ENCODE measurements at places on chromosomes 7 and 10.

- no peak for DNase-seq
Observed at GRCh38 chr7:15839416-15840100, 153.1 kb upstream of the MEOX2 start.

DNA sequence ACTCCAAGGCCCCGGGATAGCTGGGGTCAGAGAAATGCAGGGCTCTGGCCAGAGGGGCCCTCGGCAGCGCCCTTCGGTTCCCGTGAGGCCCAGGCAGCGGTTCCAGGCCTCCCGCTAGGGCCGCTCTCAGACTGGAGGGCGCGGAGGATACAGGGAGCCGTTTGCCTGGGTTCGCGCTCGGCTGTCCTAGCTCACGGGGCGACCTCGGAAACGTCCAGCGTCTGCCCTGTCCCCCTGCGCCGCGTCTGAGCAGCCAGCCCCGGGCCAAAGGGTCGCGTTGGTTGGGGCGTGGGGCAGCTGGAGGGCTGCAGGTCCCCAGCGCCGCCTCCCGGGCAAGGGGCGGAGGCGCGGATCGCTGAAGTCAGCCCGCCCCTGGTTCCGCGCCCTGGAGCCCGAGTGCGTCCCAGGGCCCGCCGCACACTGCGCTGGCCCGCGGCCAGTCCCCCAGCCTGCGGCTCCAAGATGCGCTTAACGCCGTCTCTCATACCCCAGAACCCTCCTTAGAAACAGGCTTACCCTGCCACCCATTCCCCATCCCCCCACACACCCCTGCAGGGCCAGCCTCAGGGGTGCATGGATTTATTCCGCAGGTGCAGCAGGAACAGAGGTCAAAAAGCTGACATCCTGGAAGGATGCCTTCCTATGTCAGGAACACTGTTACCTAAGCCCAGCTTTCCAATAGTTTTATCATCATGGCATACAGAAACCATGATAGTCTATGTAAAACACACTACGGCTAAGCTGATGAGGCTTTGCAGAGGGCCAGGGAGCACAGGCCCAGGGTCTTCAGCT lies 22.1 kb upstream of the OPN4 start:
- DNase-seq = no peak

GRCh38 chr7:139728203-139728602 lies 49.6 kb downstream of the HIPK2 start:
- DNase-seq = no peak

DNA sequence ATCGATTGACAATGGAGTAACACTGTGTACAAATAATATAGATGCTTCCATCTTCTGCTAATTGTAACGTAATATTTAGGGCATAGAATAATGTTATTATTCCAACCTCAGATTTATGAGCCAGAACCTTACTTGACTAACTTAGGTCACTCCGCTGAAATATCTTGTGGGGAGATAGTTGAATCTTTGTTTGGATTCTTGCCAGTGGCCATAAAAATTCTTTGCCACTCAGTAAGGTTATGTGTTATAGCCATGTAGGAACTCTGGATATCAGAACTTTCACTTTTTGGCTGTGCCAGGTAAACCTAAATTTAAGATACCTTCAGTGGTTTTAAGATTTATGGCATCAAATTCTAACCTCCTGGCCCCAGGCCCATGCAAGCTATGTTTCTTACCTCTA lies 197.6 kb downstream of the WDR11 start:
- DNase-seq = no peak

- no peak for DNase-seq
Observed at GRCh38 chr10:116080553-116080952, 192.5 kb downstream of the GFRA1 start.

DNA sequence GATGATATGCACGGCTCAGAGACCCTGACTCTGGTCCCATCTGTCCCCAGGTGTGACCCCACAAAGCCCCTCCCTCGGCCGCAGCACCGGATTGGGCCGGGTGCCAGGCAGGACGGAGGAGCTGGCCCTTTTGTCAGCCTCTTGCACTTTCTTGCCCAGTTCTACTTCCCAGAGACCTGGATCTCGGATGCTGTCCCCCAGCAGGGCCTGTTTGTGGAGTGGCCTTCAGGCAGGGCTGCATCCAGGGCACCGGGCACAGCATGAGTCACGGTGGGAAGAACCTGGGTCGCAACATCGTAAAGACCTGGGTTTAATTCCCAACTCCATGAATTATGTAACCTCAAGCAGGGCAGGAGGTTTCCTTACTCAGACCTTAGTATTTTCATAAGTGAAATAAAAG lies 158.4 kb upstream of the SH2B2 start:
- no peak for DNase-seq

DNA sequence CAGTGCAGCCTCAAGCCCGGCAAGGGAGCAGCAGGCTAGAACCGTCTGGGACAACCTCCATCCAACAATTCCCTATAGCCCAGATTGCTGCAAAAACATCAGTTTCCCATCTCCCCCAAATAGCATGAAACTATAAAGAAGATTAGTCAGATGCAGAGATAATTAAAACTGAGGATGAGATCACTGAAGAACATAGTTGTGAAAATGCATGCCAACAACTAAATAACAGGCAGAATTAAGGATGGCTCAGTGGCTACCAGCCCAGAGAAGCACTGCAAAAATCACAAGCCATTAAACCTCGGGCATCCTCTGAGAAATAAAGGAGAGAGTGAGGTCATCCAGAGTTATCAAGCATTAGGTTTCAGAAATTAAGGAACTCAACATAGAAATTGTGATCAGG lies 427.1 kb downstream of the TNS3 start:
- no peak for DNase-seq

DNA sequence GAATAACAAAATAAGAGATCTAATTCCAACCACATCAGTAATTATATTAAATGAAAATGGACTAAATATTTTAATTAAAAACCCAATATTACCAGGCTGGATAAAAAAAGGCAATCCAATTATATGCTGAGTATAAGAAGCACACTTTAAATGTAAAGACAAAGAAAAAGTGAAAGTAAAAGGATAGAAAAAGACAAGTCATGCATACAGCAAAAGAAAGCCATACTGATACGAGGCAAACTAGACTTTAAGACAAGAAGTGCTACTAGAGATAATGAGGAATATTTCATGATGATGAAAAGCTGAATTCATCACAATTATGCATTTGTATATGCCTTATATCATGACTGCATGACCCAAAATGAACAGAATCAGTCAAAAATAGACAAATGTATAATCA lies 628.6 kb downstream of the PHTF2 start:
- DNase-seq = no peak

DNA sequence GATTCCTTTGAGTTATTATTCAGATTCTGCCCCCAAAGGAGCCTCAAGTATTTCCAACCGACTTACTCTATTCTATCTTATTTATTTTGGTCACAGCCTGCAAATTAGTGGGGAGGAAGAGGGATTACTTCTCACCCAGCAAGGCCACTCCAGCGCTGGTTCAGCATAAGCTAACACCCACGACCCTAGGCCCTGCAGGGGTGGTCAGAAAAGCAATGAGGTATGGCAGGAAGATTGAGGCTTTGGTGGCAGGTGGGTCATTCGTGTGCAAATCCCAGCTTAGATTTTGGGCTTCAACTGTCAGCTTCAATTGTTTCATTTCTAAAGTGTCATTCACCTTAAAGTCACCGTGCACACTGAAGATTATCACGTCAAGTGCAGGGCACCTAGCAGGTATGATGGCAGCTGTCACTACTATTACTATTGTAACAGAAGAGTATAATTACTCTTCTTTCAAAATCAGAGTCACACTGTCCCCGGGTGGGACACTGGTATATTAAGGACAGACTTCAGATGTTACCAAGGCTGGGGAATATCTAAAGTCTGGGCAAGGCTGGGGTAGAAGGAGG lies 48.8 kb upstream of the OPTN start:
- no peak for DNase-seq

- DNase-seq = no peak
Observed at GRCh38 chr10:100175875-100176274, 10.0 kb downstream of the ERLIN1 start.

- no peak for DNase-seq
Observed at GRCh38 chr10:29826801-29827450, 192.2 kb upstream of the SVIL start.

GRCh38 chr10:80158598-80159127 lies 26.1 kb downstream of the PLAC9 start:
- no peak for DNase-seq

GRCh38 chr7:108263425-108263824 lies 133.3 kb upstream of the LAMB4 start:
- DNase-seq = no peak

DNA sequence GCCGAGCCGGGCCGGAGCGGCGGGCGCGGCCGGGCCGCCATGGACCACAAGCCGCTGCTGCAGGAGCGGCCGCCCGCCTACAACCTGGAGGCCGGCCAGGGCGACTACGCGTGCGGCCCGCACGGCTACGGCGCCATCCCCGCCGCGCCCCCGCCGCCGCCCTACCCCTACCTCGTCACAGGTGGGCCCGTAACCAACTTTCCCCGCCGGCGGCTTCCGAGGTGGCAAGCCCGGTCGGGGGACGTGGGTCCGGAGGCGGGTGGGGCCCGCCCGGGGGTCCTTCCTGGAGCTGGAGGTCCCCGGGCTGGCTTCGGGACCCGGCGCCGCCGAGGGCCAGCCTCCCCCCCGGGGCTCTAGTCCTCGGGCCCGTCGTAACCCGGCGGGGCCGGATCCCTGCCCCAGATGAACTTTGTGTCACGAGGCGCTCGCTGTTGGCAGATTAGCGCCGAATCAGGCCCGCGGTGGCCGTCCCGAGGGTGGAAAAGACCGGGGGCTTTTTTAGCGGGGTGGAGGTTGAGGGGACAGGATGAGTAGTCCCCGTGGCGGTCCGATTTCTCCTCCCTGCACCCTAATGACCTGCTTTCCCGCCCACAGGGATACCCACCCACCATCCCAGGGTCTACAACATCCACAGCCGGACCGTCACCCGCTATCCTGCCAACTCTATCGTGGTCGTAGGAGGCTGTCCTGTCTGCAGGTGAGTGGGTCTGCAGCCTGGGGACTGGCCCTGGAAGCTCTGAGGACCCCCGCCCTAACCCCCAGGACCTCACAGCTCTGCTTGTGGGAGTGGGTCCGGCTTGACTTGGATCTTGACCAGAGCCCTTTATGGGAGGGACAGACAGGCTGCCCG lies 496 bp downstream of the BRI3 start:
- peak; percentile 6 for DNase-seq

- no peak for DNase-seq
Observed at GRCh38 chr7:3589752-3590151, 288.7 kb downstream of the SDK1 start.

- no peak for DNase-seq
Observed at GRCh38 chr10:88042160-88043100, 179.0 kb downstream of the PTEN start.

- no peak for DNase-seq
Observed at GRCh38 chr10:84177541-84178141, 4.0 kb downstream of the GPR15LG start.

- no peak for DNase-seq
Observed at GRCh38 chr7:158700008-158700407, 4.6 kb downstream of the NCAPG2 start.

GRCh38 chr7:113408999-113409398 lies 290.6 kb upstream of the SMIM30 start:
- no peak for DNase-seq

- no peak for DNase-seq
Observed at GRCh38 chr10:127216274-127216673, 19.9 kb upstream of the INSYN2A start.

GRCh38 chr10:12597788-12598765 lies 248.7 kb downstream of the CAMK1D start:
- no peak for DNase-seq

GRCh38 chr10:131226446-131227162 lies 84.9 kb downstream of the TCERG1L start:
- no peak for DNase-seq

- DNase-seq = no peak
Observed at GRCh38 chr10:23368816-23369640, 24.4 kb upstream of the C10orf67 start.

DNA sequence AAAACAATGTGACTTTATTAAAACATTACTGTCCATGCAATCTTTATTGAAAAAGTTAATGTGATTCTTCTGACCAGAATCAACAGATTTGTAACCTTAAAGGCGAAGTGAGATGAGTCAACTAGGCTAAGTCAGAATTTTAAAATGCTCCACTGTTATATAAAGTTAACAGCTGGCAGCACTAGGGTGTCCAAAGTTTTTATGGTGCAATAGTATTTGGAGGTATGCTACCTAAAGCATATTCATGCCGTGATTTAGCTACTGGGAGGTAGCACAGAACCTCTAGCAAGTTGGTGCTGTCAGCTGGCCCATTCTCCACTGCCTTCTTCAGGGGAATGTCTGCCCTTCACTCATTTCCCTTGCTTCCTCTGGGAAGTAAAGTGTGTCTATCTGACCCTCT lies 126.7 kb downstream of the RAPGEF5 start:
- DNase-seq = no peak

- DNase-seq = no peak
Observed at GRCh38 chr7:109044691-109045090, 475.0 kb downstream of the DNAJB9 start.

DNA sequence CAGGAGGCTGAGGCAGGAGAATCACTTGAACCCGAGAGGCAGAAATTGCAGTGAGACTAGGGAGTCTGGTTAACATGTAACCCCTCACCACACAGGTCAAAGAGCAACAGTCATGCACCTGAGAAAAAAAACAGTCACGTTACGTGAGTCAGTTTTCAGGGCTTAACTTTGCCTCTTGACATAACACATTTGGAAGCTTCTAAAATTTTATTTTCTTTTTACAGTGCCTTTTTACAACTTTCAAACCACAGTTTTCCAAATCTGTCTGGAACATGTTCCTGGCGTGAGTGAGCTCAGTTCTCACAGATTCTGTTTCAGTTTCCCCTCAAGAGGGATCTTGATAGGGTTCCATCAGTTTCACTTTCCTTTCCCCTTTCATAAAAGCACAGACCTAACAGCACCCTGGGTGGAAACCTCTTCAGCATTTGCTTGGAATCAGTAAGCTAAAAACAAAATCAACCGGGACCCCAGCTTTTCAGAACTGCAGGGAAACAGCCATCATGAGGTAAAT lies 4.4 kb downstream of the IFIT3 start:
- no peak for DNase-seq

DNA sequence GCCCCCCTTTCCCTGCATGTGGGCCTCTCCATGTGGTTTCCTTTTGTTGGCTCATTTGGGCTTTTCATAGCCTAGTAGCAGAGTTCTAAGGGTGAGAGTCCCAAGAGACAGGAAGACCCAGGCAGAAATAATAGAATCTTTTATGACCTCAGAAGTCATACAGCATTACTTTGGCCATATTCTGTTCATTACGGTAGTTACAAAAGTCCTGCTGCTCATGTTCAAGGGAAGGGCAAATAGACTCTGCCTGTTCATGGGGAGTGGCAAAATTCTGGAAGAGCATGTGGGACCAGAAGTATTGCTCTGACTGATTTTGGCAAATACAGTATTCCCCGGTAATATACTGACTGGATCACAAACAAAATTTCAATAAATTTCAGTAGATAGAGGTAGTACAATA lies 910.3 kb downstream of the LRMDA start:
- no peak for DNase-seq

- DNase-seq = no peak
Observed at GRCh38 chr7:74097937-74098614, 14.5 kb downstream of the LIMK1 start.
